ENCODE measurements at places on chromosomes 12 and 14.

DNA sequence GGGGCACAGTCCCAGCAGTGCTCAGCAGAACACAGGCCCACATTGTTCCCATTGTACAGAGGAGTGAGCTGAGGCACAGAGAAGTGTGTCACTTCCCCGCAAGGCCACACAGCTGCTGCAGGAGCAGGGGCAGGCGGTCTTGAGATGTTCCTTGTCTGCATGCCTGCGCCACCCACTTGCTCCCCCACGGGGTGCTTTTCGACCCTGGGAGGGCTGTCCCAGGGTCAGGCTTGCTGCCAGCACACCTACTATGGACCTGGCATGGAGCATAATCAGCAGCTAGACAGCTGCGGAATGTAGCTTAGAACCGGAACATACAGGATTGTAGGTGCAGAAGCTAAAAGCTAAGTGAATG lies 7.8 kb upstream of the EP400 start:
- DNase-seq = no peak

- DNase-seq = no peak
These were observed 140.7 kb upstream of the PWP1 start for GRCh38 chr12:107544937-107545336.

- DNase-seq = no peak
These were observed 421.1 kb downstream of the DPF3 start for GRCh38 chr14:72472845-72473244.

GRCh38 chr12:127621366-127621765 lies 645.6 kb upstream of the TMEM132C start:
- DNase-seq = no peak

DNA sequence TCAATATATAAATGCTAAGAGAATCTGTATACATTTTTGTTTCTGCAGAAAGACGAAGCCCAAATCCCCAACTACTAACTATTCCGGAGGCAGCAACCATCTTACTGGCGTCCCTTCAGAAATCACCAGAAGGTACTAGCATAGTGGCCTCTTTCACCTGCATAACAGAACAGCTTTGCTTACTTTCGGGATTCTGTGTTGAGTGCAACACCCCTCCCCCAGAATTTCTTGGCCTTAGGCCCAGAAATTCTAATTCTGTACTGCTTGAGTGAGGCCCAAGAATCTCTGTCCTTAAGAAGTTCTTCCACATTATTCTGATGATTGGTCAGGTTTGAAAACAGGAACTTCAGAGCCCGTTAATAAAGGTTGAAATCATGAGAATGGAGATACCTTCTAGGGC lies 2.9 kb downstream of the SPX start:
- DNase-seq = no peak

GRCh38 chr12:89225401-89225800 lies 126.9 kb downstream of the DUSP6 start:
- DNase-seq = no peak

GRCh38 chr14:97697772-97698171 lies 900.6 kb downstream of the VRK1 start:
- no peak for DNase-seq

- DNase-seq = no peak
These were observed 64.4 kb upstream of the HSPB8 start for GRCh38 chr12:119114294-119114693.

DNA sequence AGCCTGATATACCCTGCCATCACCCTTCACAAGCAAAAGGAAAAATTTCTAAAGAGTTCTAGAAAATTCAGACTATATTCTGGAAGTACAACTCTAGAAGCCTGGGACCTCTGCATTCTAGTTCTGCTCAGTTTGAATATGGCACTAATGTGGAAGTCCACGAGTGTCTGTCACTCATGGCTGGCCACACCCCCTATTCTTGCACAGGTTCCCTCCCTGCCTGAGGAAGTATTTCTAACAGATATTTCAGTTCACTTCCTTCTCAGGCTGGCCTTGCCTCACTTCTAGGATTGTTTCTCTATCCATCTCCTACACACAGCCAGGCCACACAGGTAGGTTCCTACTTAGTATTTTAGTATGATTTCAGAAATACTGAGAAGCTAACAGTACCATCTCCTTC lies 67.4 kb downstream of the PHLDA1 start:
- peak; percentile 37 for DNase-seq

DNA sequence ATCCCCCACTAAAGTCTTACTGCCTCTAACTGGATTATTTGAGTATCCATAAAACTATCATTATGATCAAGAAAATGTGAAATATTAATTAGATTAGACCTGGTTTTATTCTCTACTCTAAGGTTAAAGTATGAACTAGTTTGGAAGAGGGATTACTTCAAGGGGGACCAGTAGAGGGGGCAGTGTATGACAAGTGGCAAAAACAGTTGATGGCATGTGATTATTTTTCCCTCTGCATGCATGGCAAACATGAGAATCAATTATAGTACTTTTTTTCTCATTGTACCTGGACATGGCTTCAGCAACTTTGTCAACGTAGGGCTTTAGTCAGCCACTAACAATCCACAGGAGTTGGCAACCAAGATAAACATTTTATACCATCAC lies 145.0 kb upstream of the SLC38A2 start:
- DNase-seq = no peak

DNA sequence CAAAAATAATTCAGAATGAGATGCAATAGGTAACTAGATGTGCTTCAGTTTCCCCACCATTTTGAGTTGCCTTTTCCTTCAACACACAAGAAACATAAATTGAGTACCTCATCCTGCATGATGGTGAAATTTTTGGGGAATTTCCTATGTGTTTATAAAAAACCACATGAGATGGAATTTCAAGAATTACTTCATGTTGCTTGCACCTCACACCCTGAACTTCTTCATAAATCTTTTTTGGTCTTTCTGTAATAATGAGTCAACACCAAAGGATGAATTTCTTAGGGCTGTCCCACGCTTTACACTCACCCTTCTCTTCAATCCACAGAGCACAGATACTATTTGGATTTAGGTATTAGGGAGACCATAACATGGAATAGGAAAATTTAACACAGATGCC lies 22.6 kb upstream of the LUM start:
- DNase-seq = no peak

DNA sequence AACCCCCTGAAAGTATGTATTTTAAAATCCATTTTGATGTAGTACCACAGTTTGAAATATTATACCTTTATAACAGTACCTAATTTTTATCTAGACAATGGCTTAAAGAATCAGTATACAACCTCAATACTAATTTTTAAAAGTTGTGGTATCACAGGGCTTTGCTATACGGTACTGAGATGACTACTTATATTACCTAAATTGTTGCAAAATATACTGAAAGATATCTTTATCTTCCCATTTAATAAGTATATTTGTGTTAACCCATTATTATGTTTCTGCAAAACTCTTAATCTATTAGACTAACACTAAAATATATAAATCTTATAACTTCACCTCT lies 67.1 kb downstream of the RALGAPA1 start:
- no peak for DNase-seq

- DNase-seq = no peak
These were observed 159.3 kb downstream of the DACT1 start for GRCh38 chr14:58797010-58797429.

- DNase-seq = no peak
These were observed 75.1 kb downstream of the KCNK13 start for GRCh38 chr14:90136904-90137303.

DNA sequence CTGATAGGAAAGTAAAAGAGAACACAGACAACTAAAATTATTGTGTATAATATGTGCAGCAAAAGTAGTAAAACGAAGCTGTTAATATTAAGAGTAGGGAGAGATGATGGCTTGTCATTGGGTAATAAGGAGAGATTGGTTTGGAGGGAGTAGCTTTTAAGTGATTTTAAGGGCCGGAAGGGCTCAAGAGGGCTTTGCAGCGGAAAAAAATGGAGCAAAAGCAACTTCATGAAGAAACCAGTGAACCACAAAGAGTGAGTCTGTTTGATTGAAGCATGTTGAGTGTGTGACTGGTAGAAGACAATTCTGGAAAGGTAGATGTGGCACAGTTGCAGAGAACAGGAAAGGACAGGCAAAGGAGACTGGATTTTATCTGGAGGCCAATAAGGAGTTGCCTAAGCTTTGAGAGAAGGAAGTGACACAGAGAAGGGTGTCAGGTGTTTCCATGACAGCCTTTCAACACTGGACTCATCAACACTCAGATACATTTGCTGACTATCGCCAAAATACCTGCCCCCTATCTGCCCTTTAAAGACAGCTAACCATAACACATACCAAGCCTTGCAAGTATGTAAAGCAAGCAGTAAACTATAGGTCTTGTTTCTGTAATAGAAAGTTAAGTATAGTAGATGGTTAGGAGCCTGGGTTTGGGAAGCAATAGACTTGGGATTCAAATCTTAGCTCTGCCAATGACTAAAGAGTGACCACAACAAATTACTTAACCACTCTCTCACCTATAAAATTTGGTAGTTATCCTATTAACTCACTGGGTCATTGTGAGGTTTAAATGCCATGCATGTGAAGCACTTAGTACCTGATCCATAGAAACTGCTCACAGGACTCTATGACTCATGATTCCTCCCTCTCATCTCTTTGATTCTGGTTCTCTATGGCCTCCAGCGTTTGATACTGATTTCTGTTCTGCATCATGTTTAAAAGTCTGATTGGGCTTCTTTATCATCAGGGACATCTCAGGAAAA lies 117.3 kb upstream of the LMNTD1 start:
- DNase-seq = no peak

GRCh38 chr14:31414190-31414833 lies 6.0 kb downstream of the HEATR5A start:
- DNase-seq = no peak

DNA sequence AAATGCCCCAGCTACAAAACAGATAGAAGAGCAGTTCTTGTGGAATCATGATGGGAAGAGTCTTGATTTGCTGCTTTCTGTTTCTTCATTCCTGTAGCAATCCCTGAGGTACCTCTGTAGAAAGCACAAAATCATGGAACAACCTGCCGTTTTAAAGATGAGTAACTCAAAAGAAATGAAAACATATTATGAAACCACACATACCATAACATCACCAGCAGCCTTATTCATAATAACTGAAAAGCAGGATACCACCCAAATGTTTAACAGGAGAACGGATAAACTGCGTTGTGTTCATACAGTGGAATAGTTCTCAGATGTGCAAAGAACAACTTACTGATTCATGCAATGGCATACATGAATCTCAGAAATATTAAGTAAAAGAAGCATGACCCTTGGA lies 188.1 kb downstream of the RGS6 start:
- no peak for DNase-seq

- DNase-seq = no peak
These were observed at the start of gene FOXG1 for GRCh38 chr14:28766469-28766955. TSS of gene FOXG1 (plus strand) at chr14:28766787. CDS start at chr14:28767280, 493 bp downstream.

- DNase-seq = no peak
These were observed 133.5 kb upstream of the KRAS start for GRCh38 chr12:25384038-25384892.

- no peak for DNase-seq
These were observed 14.6 kb downstream of the CLMN start for GRCh38 chr14:95305145-95305544.

- DNase-seq = no peak
These were observed 230.9 kb upstream of the LRIG3 start for GRCh38 chr12:59151243-59151642.

DNA sequence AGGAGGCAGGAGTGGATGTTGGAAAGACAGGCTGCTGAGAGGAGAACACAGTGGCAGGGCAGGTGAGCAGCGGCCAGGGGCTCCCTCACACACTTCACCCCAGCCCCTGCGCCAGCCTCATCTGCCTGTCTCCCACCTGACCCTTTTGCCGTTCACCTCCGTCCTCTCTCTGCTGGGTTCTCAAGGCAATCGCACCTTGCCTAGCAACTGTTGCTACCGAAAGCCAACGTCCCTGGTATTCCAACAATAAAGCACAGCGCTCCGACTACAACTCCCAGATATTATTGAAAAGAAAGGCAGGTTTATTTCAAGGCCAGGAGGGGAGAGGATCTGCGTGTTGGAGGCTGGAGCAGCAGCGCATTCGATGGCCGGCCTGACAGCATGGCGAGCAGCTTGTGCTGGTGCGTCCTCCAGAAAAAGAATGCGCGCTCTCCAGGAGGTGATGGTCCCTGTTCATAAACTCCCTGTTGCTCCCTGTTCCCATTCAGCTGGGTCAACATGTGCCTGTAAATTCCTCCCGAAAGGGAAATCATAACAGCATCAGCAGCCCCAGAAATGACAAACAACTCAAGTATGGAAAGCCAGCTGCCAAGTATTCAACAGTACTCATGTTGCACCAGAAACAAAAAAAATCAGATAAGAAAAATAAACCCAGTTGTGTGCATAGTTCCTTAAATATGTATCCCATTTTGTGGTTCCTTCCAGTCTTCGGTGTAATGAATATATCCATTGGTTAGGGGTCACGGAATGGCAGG lies 153.0 kb upstream of the DIO3 start:
- no peak for DNase-seq

DNA sequence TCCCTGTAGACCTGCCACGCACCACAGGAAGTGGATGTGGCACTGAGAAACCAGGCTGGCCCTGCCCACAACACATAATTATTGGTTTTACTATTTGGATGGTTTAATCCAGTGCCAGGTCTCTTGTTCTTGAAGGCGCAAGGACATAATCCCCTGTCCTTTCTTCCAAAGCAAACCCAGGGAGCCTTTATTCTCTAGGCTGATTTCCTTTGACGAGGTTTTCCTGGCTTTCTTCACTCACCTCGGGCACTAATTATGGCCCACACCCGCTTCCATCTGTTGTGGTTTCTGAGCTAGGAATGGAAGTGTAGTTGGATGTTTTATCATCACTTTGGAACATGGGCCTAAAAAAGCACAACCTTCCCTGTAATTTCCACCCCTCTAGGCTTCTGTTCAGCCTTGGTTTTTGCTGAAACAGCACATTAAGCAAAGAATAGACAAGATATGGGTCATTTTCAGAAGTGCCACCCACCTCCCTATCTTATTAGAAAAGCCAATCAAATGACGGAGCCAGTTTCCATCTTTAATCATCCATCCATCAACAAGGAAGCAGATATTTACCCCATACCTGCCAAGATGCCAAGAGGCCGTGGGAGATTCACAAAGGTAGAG lies 73.9 kb downstream of the PPP1R36 start:
- DNase-seq = no peak

DNA sequence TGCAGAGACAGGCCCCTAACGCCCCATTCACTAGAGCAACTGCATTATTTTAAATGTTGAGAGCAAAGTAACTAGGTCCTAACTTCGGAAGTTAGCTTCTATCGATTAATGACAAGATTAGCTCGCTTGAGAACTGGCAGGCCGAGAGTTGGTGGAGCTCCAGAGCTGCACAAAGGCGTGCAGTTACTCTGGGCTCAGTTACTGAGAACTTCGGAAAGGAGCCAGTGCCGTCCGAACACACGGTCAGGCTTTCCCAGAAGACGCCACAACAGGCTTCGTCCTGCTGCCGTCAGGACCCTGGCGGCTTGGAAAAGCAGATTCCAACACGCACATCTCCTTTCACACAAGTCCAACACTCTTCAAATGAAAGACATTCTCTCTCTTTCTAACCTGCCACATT lies 45.4 kb upstream of the TESC start:
- no peak for DNase-seq

All from heart left ventricle (tissue), 16 donors.